ENCODE measurements at places on chromosomes 16 and 17.
A peak's percentile ranks its signal among the peaks of the same experiment; 100 is the strongest.

DNA sequence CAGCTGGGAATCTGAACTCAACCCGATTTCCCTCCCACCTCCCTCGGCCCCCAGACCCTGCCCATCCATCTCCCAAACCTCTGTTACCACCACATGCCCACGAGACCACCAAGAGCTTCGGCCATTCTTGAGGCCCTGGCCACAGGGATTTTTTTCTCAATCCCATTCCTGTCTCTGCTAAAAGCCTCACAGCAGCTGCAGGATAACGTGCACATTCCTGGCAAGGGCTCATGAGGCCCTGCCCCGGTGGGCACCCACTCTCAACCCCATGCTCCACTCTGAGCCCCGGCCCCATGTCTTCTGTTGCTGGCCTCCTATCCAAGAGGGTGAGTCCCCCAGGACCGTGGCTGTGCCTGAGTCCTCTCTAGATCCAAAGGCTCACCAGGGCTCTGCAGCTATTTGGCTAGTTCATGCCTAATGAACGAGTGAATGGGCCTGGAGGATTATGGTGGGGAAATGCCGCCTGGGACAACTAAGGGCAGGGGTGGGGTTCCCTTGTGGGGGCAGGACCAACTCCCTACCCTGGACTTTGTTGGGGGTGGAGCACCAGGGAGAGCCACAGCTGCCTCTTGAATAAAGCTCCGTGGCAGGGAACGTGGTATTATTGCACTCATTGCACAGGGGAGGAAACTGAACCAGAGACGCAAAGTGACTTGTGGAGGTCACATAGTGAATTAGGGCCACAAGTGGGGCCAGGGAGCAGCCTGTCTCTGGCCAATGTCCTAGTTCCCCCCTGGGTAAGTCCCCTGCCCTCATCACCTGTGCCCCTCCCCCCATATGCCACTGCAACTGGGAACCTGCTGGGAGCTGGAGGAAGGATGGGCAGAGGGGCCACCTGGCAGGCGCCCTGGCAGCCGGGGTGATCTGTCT is 113.8 kb upstream of the SMURF2 start:
- no peak for DNase-seq

DNA sequence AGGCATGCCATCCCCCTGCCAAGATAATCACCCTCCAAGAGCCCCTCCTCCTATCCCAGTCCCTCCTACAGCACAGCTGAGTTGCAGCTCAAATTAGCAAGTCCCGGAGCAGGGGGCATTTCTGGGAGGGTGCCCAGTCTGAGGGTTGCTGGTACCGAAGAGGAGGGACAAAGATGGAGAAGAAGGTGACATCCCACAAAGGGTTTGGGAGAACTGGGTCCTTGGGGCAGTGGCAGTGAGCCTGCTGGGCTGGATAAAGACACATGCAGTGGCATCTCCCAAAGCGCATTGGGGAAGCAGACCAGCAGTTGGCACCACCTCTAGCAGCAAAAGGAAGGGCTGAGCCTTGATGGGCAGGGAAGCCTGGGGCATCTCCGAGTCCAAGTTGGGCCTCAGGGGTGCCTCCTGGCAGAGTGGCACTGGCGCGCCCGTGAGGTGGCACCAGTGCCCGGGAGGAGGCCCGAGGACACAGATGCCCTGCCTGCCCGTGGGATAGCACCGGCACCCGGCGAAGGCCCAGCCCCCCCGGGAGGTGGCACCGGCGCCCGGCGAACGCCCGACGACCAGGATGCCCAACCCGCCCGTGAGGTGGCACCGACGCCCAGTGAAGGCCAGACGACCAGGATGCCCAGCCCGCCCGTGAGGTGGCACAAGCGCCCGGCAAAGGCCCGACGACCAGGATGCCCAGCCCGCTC is 622 bp downstream of the TOM1L2 start:
- DNase-seq: no peak

- DNase-seq: no peak
Measured at GRCh38 chr17:38425744-38426143, 2.5 kb upstream of the ARHGAP23 start.

- peak; percentile 85 for DNase-seq
Measured at GRCh38 chr17:39547713-39548478, 59.8 kb downstream of the NEUROD2 start.

- DNase-seq: no peak
Measured at GRCh38 chr16:63982110-63982509, 1139.8 kb downstream of the CDH11 start.

DNA sequence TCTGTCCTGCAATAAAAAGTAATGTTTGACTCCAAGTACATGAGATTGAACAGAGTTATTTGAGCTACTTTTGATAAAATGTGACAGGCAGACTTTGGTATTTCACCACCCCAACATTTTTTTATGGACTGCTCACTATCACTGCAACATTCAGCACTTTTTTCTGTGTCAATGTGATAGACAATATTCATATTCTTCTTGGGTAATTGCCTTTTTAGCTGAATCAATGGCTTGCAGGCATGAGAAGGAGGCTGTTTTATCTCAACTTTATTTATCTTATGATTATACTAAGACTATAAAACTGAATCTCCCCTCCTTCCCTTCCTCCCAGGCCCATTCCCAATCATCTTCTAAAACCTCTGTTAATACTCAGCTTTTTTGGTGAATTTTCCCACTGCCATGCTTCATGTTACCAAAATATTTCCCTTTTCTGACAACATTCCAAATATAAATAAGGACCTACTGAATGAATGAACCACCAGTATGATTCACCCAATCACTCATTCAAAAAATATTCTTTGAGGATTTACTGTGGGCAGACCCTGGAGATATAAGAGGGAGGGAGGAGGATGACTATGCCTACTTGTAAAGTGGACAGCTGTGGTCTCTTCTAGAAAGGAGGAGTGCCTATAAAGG is 67.6 kb downstream of the CDH13 start:
- DNase-seq: no peak

- DNase-seq: no peak
Measured at GRCh38 chr17:1989135-1989534, 36.0 kb downstream of the RTN4RL1 start.

- no peak for DNase-seq
Measured at GRCh38 chr17:75153780-75154194, 525 bp downstream of the JPT1 start.

- no peak for DNase-seq
Measured at GRCh38 chr16:75433732-75434413, 570 bp upstream of the CFDP1 start.

DNA sequence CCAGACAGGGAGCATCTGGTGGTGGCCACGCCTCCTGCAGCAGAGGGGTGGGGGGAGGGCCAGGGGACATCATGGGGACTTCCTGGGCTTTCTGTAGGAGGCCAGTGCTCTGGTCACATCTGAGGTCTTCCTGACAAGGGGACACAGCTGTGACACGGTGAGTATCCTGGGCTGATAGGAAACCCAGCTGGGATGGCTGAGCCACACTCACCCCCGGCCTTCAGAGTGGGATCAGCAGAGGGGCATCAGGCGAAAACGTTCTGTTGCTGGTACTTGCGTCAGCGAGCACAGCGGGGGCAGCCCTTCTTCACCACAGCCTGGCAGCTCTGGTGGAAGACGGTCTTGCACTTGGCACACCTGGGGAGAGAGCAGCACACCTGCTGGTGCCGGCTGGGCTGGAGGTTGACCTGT is 122.9 kb upstream of the SMURF2 start:
- no peak for DNase-seq

- no peak for DNase-seq
Measured at GRCh38 chr16:72234387-72234786, 62.4 kb upstream of the PMFBP1 start.

DNA sequence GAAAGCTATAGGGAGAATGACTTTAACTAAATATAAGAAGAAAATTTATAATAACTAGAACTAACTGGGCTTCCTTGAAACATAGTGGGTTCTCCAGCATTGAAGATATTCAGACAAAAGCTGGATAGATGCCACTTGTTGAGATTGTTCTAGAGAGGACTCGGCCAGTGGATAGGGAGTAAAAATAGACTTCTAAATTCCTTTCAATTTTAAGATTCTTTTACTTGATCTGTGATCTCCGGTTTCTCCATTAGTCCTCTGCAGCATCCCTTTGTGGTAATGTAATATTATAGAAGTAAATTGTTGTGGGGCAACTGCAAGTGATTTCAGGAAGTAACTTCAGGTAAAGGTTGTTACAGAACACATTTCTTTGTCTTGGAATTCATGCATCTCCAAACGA is 10.3 kb upstream of the RARA start:
- DNase-seq: no peak

- DNase-seq: no peak
Measured at GRCh38 chr16:20910781-20911321, 10.3 kb downstream of the LYRM1 start.

- DNase-seq: no peak
Measured at GRCh38 chr17:6073620-6074019, 3.4 kb downstream of the WSCD1 start.

- DNase-seq: no peak
Measured at GRCh38 chr16:49081554-49081953, 200.1 kb downstream of the CBLN1 start.

- no peak for DNase-seq
Measured at GRCh38 chr17:292016-292415, 60.6 kb downstream of the RPH3AL start.

- DNase-seq: no peak
Measured at GRCh38 chr16:86225905-86226371, 284.4 kb upstream of the FOXF1 start.

DNA sequence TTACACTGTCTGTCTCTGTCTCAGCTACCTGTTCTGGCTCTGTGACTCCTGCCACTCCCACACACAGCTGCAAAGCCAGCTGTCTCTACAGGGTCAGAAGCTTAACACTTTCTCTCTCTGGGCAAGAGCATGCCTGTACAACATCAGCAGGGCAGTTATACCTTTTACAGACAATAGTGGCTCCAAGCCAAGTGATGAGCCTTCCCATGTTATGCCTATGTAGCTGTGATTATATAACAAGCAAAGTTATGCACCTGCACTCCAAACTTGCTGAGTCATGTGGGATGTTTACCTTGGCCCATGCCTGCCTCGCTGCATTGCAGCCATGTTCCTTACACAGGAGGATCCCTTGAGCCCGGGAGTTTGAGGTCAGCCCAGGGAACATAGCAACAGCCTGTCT is 31.8 kb upstream of the APPBP2 start:
- no peak for DNase-seq

DNA sequence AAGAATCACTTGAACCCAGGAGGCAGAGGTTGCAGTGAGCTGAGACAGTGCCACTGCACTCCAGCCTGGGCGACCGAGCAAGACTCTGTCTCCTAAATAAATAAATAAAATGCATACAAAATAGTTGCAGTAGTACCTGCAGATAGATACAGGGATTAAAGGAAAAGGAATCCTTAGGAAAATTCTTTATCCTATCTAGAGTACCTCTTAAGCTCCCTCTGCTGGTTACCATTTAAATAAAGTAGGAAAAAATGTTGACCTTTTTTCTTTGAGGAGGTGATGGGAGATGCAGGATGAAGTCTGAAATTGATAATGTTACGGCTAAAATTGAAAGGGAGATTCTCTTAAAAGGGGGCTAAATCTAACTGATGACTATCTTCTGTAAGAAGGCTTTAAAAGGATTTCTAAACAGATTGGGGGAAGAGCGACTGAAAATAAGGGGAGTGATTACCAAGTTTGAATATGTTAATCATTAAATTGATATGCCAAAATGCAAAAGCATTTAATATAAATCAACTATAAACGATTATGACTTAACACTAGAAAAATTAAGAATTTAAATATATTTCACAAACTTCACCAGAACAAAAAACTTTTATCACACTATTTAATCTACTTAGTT is 29.4 kb downstream of the C16orf87 start:
- no peak for DNase-seq

DNA sequence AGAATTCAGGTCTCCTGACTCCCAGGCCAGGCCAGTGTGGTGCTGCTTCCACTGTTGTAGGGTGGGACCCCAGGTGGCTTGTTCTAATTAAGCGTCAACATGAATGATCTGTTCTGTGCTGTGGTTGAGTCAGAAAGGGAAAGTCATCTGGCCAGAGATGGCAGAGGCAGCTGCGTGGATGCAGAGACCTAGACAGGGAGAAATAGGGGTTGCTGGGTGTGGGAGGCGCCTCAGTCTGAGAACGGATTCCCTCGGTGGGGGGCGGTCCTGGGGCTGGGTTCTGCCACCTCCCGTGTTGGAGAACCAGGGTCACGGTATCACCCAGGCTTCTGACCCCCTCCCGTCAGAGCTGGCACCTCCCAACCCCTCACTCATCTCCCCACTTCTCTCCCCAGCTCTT is 5.6 kb downstream of the FBRS start:
- DNase-seq: no peak

DNA sequence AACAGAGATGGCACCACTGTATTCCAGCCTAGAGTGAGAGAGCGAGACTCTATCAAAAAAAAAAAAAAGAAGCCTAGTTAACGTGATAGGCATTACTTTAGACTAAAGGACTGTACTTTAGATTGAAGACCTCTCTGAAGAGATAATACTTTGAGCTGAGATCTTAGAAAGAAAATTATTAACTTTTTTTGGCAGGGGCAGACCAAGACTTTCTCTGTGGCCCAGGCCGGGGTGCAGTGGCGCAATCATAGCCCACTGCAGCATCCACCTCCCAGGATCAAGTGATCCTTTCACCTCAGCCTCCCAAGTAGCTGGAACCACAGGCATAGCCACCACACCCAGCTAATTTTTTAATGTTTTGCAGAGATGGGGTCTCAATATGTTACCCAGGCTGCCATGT is 75.7 kb upstream of the TNRC6A start:
- DNase-seq: no peak

DNA sequence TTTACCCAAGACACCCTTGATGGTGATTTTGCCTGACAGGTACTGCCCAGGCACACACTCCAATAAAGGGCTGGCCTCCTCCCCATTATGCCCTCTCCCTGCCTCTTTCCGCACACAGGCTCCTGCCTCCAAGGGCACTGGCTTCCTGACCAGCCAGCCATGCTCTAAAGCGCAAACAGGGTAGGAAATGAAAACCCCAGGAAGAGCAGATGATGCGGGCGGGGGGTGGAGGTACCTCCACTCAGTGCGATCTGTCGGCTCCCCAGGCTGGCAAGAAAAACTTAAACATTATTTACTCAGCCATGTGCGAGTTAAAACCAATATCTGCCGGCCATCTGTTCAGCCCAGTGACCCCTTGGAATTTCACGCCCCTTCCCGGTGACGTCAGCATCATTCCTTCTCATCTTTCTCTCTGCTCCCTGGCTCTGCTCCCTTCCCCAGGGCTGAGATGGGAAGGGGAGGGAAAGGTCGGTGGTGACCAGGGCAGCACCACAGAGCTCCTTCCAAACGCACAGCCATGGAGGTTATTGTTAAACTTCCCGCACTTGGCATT is 262.5 kb downstream of the CBLN1 start:
- no peak for DNase-seq

GRCh38 chr17:41586863-41587495 is at the start of gene KRT14:
Gene KRT14, minus strand, starts transcription at chr17:41586895. Its CDS starts 61 bp downstream, at chr17:41586834.
- DNase-seq: no peak

DNA sequence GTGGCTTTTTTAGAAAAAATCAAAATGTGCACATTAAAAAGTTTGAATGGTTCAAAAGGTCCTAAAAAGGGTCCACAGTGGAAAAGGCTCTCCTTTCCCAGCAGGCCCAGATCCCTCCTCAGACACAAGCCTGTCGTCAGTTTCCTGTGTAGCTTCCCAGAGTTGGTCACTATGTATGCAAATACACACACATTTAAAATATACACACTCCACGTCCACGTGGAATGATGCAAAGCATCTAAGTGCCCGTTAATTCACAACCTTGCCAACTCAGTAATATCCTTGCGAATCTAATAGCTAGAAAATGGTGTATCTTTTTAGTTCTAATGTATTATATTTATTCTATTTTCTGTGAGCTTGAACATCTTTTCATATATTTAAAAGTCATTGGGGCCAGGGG is 17.7 kb downstream of the NLRC5 start:
- DNase-seq: no peak

- DNase-seq: no peak
Measured at GRCh38 chr16:55120408-55120807, 189.7 kb downstream of the IRX5 start.
